Activated CD4-positive, alpha-beta T cell treated with anti-CD3 and anti-CD28 coated beads, Interleukin-2, amount 50 U/mL, for 48 hours (primary cell): ENCODE measurements at places on chromosomes 2 and 18.
A peak's percentile ranks its signal among the peaks of the same experiment; 100 is the strongest.

GRCh38 chr2:770776-771175 is 93.6 kb upstream of the TMEM18 start:
- no peak for DNase-seq

DNA sequence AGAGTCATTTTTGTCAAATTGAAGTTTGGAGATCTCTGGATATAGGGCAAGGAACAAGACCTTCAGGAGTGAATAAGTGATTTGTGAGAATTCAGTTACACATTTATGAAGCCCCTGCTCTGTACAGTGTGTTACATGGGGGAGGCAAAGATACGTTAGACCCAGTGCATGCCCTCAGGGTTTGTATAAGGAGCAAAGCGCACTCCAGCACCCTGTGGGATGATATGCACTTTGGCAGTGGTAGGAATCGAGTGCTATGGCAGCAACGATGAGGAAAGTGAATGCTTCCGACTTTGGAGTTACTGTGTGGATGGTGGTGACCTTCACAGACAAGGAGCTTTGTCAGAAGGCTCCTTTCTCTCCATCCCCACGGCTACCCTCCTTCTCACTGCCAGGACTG is 74.3 kb upstream of the ALPP start:
- DNase-seq: no peak

DNA sequence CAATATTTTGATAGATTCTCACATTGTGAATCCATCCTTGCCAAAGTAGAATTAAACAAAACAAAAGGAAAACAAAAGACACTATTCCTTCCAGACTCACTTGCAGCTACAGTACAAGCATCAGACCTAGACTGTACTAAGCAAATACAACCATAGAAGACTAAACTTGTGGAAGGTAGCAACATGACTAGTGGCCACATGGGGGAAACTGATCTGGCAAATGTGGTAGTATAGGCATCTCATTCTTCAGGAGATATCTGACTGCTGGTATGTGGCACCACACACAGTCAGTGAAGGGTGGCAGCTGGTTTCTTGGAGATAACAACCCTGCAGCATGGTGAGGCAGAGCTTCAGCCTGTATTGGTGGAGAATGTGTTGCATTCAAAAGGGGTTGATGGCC is 81.0 kb upstream of the ACVR2A start:
- no peak for DNase-seq

- no peak for DNase-seq
These were observed 170.1 kb downstream of the ASB1 start for GRCh38 chr2:238596571-238597551.

DNA sequence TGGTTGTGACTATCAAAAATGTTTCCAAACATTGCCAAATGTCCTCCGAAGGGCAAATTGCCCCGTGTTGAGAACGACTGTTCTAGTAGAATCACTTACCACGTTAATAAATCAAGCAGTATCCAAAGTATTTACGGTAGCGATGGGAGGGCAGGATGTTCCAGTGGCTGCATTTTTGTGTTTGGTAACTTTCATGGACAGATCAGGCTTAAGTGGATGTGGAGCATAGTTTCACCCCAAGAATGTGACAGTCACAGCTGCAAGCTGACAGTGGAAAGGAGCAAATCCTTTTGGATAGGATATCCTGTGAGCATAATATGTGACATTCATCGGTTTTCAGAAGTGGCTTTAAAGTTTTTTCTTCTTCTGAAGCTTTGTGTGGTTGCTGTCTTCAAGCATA is 46.3 kb upstream of the DARS1 start:
- DNase-seq: no peak

DNA sequence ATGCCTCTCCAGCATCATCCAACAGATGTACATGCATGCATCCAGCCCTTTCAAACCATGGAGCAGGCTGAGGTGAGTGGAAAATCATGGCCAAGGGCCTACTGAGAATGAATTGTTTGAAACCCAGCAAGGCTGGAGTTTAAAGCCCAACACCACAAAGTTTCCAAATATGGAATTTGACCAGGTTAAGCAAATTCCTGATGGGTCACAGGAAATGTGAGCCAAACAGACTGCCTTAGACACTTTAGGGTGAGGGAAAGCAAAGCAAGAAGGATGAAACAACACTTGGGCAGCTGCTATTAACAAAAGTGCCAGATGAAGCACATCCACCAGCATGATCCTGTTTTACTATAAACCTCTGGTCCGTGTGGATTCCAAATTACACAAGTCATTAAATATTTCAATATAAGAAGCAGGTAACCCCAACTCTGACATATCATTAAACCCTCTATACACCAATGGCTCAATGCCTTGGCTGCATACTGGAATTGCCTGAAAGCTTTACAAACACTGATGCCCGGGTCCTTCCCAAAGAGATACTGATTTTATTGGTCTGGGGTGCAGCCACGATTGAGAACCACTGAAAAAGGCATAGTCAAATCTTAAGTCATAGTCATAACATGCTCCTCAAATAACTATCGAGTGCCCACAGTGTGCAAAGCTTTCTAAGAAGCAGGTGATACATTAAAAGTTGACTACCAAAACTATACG is 9.1 kb downstream of the KLF7 start:
- peak; percentile 47 for DNase-seq

DNA sequence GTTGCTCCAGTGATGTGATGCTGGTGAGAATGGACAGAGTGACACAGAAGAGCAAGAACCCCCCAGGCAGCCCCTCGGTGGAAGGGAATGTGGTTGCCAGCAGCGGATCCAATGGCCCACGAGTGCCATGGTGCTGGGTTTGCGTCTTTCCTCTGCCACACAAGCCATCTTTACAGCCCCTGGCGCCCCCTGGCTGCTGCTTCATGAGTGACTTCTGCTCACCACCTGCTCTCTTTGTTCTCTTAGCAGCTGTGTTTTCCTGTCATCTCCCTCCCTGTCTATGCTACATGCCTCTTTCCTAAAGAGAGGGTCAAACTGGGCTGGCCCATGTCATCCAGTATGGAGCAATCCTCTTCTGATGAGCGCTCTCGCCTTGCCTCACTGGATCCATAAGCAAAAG is 300.0 kb upstream of the SMIM21 start:
- DNase-seq: peak; percentile 44

DNA sequence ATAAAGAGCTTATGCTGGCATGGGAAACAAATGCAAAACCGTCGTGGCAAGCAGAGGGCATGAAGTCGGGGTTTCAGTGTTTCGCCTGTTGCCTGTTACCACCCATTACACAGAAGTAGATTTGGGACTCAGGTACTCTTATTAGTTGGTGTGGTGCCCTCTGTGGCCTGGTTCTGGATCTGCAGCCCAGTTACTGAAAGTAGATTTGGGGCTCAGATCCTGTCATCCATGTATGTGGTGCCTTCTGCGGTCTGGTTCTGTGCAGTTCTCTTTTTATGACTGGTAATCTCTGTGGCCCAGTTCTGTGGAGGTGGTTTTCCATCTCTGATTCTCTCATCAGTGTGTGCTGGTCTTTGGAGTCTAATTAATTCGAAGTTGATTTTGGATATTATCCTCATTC is 45.2 kb downstream of the ADNP2 start:
- DNase-seq: peak; percentile 62

GRCh38 chr2:68995916-68996315 is 17.1 kb upstream of the ANTXR1 start:
- DNase-seq: no peak

- DNase-seq: no peak
These were observed 233.4 kb upstream of the MYT1L start for GRCh38 chr2:2564300-2565078.

- no peak for DNase-seq
These were observed 141.6 kb downstream of the NETO1 start for GRCh38 chr18:72726201-72726600.

DNA sequence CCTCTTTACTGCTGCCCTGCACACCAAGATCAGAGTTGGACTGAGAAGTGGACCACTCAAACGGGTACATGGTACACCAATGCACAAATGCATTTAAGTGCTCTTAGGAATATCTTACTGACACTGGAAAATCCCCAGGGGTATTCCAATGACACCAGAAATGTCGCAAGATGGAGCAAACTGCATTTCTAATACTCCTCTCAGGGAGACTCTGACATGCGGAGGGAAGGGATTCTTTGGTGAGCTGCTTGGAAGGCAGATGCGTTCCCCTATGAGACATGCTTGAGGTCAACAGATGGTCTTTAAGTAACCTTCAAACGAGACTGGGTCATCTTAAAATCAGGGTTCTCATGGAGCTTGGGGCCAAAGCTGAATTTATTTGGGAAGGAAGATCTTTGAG is 521.8 kb upstream of the TCF4 start:
- DNase-seq: no peak

GRCh38 chr2:94871226-94872087 is at the start of gene TEKT4:
Gene TEKT4 (plus strand): TSS chr2:94871430. CDS start chr2:94871580, 150 bp downstream.
- no peak for DNase-seq

GRCh38 chr2:78754930-78755329 is 270.6 kb upstream of the REG3G start:
- DNase-seq: no peak

DNA sequence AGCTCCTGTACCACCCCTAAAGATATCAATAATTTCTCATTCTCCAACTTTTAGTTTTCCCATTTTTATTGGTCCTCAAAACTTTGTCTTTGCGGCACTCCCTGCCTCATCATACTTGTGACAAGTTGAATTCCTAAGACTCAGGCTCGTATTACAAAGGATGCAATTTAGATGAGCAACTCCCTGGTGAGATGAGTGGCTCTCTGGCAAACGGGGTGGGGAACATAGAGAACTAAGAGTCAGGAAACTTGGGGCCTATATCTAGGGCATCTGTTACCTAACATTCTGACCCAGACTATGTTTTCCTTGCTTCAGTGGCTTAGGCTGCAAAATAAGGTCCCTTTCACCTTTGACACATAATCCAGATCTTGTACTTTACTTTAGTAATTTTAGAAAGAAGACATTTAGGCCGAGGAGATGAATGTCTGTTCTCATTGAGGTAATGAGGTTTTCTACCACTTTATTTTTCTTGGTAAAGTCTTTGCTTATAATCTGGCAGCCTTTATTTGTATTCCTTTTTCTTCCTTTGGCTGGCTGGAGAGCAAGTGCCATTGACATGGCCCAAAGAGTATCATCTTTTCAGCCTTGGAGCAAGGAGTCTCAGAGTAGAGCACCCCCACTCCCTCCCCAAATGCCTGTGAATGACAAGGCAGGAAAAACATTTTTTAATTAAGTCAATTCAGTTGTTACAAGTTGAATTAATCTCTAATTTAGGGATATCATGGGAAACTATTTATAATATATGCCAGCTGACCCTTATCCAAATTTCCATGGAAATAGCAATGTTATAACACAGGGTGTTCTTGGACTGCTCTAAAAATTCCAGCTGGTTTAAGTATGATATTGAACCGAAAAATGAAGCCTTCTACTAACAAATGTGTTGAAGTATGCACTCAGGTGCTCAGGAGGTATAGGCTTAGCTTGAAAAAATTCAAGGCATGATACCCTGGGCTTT is 15.2 kb downstream of the TSPYL6 start:
- no peak for DNase-seq

DNA sequence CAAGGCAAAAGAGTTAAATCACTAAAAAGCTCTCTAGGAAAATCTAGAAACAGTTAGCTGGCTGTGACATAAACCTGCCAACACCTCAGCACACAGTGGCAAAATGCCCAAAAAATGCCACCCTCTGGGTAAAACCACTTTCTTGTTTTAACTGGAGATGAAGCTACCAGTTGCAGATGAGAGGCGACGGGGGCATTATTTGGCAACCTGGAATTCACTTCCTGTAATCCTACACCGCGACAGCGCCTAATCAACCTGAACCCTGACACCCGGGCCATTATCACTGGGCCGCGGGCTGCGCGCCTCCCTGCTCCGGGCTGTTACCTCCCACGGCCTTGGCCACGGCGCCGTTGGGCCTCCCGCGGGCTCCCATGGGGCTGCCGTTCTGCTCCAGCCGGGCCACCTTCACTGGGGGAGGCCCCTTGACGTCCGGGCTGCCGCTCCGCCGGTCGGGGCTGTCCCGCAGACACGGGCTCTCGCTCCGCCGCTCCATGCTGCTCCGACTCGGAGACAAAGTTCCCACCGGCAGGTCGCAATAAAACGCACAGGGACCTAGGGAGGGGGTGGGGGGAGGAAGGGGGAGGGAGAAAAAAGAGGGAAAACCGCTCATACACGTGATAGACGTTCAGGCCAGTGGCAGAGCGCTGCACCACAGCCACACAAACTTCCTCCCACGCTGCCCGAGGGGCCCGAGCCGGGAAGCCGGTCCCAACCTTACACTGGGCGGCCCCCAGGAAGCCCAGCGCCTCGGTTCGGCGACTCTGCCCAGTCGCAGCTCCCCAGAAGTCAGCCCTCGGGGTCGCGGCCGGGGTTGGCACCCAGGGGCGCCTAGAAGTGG is 2.0 kb downstream of the SATB2 start:
- no peak for DNase-seq

- no peak for DNase-seq
These were observed 38.2 kb downstream of the SOX11 start for GRCh38 chr2:5730386-5730785.

- no peak for DNase-seq
These were observed 48.3 kb downstream of the WDFY1 start for GRCh38 chr2:223896833-223897311.

DNA sequence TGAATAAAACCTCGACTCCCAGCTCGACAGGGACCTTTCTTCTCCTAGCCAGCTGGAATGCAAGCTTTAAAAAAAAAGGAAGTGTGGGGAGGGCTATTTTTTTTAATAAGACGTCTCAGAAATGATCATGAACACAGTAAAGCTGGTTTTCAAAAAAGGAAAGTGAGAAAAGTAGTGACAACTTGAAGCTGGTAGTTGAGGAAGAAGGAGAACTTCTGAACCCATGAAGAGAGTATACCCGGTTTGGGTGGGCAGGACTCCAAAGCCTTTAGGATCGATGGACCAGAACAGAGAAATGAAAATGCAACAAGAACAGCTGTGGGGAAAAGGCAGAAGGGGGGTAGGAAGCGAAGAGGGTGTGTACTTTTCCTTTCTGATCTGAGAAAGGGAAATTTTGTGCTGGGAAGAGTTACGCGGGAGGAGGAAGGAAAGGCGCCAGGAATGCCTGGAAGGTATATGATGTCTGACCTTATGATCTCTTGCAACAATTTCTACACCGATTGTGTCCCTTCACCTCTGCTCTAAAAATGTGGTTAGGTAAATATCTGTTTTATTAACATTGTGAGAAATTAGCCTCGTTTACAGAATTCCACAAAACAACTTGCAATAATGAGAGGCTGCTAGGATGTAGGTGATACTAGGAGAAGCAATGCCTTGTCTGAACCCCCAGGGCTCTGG is 22.6 kb upstream of the CYP1B1 start:
- DNase-seq: no peak

- no peak for DNase-seq
These were observed 205.2 kb upstream of the RGPD4 start for GRCh38 chr2:107621186-107622165.

GRCh38 chr2:188292348-188293239 is 920 bp downstream of the GULP1 start:
- DNase-seq: no peak

DNA sequence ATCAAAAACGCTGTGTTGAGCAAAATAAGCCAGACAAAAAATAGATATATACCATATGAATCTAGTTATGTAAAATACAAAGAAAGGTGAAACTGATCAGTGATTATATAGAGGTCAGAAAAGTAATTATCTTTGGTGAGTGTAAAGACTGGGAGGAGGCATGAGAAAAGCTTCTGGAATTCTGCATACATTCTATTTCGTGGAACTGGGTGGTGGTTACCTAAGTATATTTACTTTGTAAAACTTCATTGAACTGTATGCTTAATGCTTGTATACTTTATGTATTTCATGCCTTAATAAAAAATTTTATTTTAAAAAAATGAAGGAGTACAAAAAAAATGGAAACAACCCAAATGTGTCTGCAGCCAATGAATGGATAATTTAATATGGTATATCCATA is 153.1 kb upstream of the ALPP start:
- no peak for DNase-seq
